ENCODE measurements at places on chromosomes 2 and 18.

GRCh38 chr2:198595721-198596120 lies 791.3 kb downstream of the PLCL1 start:
- DNase-seq: no peak

GRCh38 chr18:13577781-13578180 lies 148.6 kb downstream of the FAM210A start:
- no peak for DNase-seq

GRCh38 chr2:101717071-101717845 lies 19.8 kb downstream of the MAP4K4 start:
- DNase-seq: no peak

- DNase-seq: no peak
Measured at GRCh38 chr2:237223201-237223861, 137.6 kb downstream of the COPS8 start.

- DNase-seq: no peak
Measured at GRCh38 chr2:110852541-110853263, 120.3 kb downstream of the ACOXL start.

DNA sequence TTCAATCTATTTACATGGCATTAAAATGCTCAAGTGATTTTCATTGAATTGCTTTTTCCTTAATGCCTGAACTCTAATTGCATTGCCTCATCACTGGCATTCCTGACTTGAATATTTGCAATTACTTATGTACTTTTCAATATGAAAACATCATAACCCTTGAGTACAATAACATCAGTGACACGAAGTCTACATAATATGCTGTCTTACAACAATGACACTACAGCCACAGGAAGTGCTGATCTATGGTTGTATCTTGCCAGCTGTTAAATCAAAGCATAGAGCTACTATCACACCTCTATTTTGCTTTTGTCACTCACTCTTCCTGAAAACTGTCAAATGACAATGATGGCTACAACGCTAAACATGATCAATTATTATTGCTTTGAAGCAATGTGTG lies 156.9 kb downstream of the CCDC102B start:
- DNase-seq: no peak

- DNase-seq: no peak
Measured at GRCh38 chr2:101623031-101623521, 74.4 kb upstream of the MAP4K4 start.

- no peak for DNase-seq
Measured at GRCh38 chr2:169670215-169670651, 24.0 kb downstream of the CFAP210 start.

DNA sequence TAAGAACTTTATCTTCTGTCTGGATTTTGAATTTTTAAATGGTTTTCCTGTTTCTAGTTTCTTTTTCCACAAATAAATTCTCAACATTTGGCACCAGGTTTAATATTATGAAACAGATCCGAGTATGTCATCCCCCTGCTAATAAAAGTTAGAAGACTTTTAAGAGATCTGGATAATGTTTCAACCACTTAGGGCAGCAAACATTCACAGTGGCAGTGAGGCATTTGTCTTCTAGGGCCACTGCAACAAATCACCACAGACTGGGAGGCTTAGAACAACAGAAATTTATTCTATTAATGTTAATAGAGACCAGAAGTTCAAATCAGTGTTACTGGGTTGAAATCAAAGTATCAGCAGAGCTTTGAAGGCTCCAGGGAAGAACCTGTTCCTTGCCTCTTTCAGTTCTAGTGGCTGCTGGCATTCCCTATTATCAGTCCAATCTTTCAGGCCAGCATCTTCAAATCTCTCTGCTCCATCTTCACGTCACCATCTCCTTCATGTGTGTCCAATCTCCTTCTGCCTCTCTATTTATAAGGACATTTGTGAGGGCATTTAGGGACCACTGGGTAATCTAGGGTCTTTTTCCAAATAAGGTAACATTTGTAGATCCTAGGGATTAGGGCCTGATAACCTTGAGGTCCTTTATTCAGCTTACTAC lies 23.4 kb downstream of the ACSL3 start:
- no peak for DNase-seq

DNA sequence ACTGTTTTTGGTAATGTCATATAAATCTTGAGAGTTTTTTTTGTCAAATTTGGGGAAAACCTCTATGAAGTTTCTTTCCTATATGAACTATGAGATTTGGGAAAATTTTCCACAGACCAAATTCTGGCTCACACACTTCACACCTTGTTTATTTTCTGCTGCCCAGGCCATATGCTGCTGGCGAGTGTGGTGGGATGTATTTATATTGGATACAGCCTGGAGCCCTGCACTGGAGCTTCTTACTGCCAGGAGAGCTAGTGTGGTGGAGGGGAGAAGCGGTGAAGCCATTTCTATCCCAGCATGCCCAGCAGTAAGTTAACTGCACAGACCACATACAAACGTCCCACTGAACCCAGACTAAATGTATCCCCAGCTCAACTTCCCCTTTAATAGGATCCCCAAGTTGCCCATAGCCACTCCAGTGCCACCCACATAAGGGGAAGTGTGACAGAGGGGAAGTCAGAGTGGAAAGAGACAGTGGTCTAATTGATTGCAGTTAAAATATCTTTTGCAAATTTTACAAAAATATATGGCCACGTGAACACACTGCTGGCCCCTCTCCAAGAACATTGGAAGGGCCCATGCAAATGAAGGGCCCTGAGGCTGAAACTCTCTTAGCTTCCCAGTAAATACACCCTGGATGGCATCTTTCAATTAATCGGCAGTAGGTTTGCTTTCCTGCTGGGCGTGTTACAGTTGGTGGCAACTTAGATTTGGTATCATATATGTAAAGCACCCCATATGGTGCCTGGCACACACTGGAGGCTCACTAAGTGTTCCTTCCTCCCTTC lies 146.6 kb upstream of the ITGA6 start:
- no peak for DNase-seq

GRCh38 chr18:45161850-45162249 lies 453.4 kb upstream of the SLC14A2 start:
- no peak for DNase-seq

- no peak for DNase-seq
Measured at GRCh38 chr2:188811522-188811921, 162.7 kb upstream of the COL3A1 start.

DNA sequence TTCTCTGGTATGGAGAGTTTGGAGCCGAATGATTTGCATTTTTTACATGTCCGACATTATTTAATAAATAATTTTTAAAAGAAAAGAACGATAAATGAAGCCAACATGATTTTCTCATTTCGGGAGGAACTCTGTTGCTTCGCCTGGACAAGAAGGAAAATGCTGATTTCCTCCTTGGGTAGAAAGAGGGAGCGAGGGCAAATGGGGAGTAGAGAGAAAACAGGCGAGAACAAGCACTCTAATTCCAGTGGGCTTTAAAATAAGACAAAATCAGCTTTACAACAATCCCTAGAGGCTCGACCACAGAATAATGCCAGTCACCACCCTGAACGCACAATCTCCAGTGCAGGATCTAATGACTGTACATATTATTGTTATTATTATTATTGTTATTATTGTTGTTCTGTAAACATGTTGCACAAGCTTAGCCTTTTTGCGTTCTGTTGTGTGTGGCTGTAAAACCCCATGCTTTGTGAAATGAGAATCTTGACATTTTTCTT lies 3.7 kb downstream of the DLX1 start:
- no peak for DNase-seq

GRCh38 chr2:179561702-179562101 lies 297.1 kb upstream of the SESTD1 start:
- DNase-seq: no peak

GRCh38 chr2:16395601-16396000 lies 270.0 kb downstream of the CYRIA start:
- DNase-seq: no peak

GRCh38 chr2:54722641-54723040 lies 821 bp upstream of the EML6 start:
- DNase-seq: no peak

DNA sequence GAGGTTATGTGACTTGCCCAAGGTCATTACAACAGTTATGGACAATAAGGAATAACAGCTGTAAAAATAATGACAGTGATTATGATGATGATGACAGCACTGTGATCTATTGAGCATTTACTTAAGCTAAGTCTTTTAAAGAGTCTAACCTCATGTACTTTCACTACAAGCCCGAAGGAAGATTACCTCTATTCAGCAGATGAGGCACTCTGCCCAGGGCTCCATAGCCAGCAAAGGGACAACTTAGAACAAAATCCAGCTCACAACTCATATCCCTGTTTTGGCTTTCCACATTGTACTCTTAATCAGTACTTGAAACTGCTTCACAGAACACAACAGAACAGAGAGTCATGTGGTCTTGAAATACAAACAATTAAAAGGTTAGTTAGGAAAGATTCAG lies 290.2 kb downstream of the ZNF385B start:
- DNase-seq: no peak

DNA sequence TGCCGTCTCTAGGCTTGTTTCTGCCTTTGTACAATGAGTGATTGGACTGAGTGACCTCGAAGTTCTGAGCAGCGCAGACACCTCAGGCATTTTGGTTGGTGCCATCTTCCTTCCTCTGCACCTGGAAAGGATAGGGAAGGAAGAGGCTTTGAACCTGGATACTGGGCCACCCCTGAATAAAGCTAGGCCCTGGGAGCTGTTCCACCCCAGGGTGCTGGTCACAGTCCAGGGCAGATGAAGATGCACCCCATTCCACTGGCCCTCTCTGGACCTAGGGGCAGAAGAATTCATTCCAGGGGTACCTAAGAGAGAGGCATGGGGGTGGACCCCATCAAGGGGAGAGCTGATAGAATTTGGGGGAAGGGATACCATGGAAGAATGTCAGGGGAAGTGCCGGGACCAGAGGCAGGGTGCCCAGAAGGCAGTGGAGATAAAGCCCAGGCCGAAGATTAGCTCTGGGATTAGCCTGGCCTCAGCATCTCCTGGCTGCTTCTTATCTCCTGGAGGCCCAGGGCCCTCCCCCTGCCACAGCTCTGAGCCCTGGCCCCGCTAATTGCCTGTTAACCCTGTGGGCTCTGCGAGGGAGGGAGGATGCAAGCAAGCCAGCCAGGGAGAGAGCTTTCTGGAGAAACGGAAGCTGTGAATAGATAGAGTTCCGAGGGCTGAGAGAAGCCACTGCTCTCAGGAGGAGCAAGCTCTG lies 11.4 kb downstream of the ASIC4 start:
- no peak for DNase-seq

Data from central memory CD8-positive, alpha-beta T cell (primary cell).